Activated CD4-positive, CD25-positive, alpha-beta regulatory T cell treated with anti-CD3 and anti-CD28 coated beads, Interleukin-2, amount 50 U/mL, for 24 hours (primary cell): ENCODE measurements at places on chromosomes 1 and 21.

GRCh38 chr1:204560590-204561150 is 44.5 kb downstream of the MDM4 start:
- no peak for ATAC-seq

DNA sequence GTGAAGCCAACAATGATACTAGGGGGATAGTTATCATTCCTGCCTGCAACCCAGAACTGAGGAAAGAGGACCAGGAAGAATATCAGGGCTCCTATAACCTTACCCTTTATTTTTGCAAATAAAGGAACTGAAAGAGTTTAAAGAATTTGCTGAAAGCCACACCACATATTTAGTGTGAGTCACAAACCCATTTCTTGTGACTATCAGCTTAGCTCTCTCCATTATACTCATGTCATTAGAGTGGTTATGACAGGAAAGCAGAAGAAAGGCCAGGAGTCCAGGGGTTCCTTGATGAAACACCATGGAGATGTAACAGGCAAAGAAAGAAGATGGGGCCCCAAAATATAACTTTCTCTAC is 141.1 kb upstream of the SAMSN1 start:
- peak; percentile 59 for ATAC-seq

DNA sequence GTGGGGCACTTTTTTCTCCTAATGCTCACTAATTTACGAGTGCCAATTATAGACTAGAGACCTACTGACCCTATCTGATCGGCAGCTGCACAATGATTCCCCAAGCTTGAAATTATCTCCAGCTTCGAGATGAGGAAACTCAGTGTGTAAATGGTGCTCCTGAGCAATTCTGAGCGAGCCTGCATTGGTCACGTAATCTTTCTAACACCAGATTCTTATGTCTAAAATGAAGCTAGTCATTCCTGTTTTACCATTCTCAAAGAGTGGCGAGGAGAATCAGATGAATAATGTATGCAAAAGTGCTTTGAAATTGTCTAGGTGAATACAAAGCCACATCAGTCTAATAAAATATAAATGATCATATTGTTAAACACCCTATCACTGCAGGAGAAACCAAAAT is 318.1 kb upstream of the FAM78B start:
- no peak for ATAC-seq

DNA sequence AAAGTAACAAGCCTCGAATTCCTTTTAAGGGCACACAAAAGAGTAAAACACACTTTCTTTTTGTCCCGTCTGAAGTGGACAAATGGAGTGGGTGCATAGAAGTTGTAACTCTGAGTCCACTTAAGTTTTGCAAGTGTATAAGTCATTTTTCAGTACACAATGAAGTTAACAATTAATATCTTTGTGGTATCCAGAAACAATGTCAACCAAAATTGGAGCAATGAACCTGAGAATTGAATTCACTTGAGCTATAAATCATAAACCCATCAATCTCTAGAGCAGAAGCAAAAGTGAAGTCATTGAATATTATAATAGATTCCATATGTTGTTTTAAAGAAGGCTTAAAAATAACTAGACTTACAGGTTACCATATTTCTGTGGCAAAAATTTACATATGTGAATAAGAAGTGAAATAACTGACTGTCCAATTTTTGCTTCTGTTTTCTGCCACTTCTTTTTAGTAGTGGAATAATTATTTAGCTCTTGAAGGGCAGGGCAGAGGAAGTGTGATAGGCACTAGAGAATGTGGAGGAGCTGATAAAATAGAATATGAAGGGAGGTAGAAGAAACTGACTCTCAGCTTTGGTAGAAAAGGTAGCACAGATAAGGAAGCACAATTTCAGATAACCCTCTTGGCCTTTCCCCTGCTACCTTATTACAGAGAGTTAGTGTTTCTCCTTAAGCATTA is 73.9 kb upstream of the RGL1 start:
- no peak for ATAC-seq

- ATAC-seq = no peak
Measured at GRCh38 chr1:53323316-53323715, 4.6 kb downstream of the LRP8 start.

GRCh38 chr1:178537382-178538090 is 24.6 kb downstream of the TEX35 start:
- ATAC-seq = no peak

DNA sequence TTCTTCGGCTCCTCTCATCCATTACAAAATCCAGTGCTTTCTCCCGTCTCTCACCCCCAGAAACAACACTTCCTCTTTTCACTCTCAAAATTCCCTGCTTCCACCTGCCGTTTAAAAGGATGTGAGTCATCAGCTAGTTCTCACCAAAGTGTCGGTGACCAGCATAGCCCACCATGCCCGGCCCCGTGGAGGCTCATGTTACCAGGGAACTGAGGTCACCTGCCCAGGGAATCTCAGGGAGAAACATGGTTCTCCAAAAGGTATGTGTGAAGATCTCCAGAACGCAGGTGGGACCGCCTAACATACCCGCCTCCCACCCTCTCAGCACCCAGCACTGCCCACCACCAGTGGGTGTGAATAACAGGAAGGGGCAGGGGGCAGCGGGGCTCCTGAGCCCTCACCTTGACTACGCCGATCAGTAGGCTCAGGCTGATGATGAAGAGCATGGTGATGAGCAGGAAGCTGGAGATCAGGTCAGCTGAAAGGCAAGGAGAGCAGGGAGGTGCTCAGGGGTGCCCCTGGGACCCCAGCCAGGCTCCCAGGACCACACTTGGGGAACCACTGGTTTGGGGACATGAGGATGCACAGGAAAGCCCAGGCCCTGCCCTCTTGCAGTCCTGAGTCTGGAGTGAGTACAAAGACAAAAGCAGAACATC is 16.2 kb downstream of the LAPTM5 start:
- ATAC-seq = no peak

DNA sequence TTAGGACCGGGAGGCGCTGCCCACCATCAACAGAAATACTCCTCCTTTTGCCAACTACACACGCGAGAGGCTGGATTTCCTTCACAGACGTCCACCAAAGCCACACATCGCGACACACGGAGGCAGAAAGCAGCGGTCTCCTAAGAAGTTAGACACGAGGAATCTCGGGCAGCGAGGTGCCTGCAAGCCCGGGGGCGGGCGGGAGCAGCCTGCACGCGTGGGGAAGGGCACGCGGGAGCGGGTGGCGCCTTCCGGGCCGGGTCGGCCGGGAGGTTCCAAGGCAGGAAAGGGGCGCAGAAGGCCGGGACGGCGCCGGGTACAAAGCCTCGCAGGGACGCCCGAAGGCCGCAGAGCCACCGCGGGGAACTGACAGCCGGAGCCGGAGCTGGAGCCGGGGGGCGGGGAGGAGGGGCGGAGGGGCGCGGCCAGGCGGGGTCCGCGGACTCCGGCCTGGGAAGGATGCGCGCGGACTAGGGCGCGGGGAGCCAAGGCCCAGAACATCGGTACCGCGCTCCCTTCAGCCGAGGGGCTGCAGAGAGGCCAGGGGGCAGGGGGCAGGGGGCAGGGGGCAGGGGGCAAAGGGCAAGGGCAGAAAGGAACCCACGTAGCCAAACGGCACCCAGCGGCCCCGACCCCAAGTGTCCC is 722 bp downstream of the NPHP4 start:
- peak; percentile 11 for ATAC-seq

DNA sequence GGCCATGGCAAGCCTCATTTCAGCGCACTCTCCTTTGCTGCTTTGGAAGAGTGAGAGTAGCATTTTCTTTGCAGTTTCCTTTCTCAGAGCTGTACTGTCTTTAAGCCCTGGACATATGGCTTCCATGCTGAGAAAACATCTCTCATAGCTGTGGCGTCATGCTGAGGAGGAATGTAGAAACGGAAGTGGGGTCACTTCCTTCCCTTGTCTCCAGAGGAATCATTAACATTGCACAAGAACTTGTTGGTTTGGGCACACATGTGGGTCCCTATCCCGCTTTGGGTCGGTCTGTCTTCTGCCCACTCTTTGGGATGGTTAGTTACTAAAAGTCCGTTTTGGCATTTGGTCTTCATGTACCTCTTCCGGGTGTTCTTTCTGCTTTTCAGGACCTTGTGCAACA is 5.6 kb downstream of the MFN2 start:
- no peak for ATAC-seq

GRCh38 chr1:171343727-171344472 is 29.9 kb downstream of the FMO4 start:
- ATAC-seq = no peak

- no peak for ATAC-seq
Measured at GRCh38 chr21:44506279-44507255, 33.4 kb downstream of the KRTAP10-1 start.

DNA sequence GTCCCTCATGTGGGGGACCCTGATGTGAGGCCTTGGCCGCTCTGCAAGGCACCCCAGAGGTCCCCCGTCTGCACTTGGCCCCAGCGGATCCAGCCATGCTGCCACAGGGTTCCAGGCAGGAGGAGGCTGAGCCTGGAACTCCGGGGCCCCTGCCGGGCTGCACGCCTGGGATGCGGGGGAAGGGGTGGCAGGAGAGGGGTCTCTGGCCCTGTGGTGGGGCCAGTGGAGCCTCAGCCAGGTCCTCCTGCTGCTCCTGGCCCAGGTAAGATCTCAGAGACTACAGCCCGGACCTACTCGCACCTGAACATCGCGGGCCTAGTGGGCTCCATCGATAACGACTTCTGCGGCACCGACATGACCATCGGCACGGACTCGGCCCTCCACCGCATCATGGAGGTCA is 12.9 kb downstream of the PFKL start:
- no peak for ATAC-seq

GRCh38 chr1:42259739-42260064 is 75.3 kb downstream of the FOXJ3 start:
- no peak for ATAC-seq

DNA sequence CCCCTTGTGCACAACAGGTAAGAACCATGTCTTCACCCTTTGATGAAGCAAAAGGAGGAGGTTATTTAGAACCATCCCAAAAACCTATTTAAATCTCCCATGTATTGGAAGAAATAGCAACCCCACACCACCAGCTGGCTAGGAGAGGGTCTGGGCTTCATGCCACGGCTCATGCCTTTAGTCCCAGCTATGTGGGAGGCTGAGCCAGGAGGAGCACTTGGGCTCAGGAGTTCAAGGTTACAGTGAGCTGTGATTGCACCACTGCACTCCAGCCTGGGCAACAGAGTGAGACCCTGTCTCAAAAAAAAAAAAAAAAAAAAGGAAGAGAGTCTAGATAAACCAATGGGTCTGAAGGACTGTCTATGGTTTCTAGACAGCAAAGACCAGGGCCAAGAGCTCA is 197.9 kb upstream of the COA6 start:
- no peak for ATAC-seq

GRCh38 chr1:152111515-152111968 is 3.7 kb downstream of the TCHH start:
- ATAC-seq = peak; percentile 9

- no peak for ATAC-seq
Measured at GRCh38 chr1:192512426-192513162, 63.0 kb upstream of the RGS1 start.

GRCh38 chr1:36956570-36956969 is 77.7 kb downstream of the GRIK3 start:
- no peak for ATAC-seq

- no peak for ATAC-seq
Measured at GRCh38 chr1:229231754-229232119, 39.2 kb upstream of the RAB4A start.

DNA sequence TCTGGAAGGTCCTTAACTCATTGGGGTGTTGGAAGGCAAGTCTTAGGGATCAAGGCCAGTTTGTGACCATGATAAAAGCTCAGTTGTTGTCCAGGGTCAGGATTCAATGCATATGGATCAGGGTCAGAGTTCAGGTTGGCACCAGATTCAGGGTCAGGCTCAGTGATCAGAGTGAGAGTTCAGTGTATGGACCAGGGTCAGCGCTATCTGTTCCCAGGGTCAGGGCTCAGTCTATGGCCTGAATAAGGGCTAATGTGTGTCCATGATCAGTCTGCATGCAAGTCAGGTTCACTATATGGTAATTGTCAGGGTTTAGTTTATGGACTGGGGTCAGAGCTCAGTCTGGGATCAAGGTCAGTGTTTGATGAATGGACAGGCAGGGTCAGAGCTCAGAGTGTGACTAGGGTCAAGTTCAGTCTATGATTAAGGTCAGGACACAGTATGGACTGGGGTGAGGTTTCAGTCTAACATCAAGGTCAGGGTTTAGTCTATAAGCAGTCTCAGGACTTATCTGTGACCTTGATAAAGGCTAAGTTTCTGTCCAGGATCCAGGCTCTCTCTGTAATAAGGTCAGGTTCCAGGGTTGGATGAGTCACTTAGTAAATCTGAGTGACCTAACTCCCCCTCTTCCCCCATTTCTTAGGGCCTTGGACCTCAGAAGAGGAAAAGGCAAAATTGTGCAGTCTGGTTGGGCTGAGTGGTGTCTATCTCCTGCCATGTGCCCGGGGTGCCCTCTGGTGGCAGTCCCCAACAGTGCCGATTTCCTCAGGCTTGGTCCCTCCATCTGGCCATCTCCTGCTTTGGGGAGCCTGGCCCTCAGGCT is 23.8 kb downstream of the KNCN start:
- peak; percentile 66 for ATAC-seq

DNA sequence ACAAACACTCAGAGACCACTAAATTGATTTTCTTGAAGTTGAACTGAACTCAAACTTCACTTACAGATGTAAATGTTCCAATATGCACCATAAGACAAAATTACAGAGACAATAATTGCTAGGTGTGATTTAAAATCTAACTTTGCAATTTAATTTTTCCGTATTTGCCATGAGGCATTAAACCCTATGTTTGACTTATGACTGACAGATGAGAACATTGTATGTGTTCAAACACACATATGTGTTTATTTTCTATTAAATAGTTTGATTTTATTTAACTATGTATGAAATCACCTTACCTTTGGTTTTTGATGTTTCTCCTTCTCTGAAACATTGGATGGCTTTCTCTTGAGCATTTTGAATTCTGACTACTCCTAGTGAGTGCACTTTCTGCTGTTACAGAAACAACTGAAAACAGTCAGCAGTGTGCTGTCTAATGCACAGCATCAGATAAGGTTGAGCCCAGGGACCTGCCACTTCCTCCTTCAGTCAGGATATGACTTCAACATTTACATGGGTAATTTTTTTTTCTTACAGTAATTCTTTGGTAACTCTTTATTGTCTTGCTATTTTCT is at the start of gene SAMSN1:
Gene SAMSN1 (minus strand): TSS at position 410 of the 575 bp plus-strand sequence. CDS start 54 bp downstream, at position 356.
- peak; percentile 85 for ATAC-seq

DNA sequence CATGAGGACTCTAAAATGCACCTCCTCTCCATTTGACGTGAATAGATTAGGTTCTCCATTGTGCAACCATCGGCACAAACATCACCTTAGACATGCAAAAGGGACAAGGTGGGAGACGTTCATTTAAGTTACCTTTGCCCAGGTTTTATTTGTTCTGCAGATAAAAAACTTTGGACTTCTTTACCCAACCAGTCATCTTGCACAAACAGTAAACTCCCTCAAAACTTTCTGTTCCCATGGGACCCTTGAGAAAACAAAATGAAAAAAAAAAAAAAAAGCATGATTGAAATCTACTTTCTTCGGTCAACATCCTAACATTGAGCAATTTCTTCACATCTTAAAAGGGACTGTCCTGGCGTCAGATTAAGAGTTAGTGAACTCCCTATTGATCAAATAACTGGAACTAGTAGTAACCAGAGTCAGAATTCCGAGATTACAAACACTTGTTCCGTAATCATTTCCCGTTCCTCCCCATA is 31.4 kb upstream of the PROX1 start:
- no peak for ATAC-seq

GRCh38 chr21:21807598-21807903 is 809.3 kb downstream of the NCAM2 start:
- no peak for ATAC-seq
